ENCODE measurements at places on chromosomes 1 and 21.
A peak's percentile ranks its signal among the peaks of the same experiment; 100 is the strongest.

- no peak for DNase-seq
Observed at GRCh38 chr1:185670187-185670627, 64.0 kb upstream of the HMCN1 start.

DNA sequence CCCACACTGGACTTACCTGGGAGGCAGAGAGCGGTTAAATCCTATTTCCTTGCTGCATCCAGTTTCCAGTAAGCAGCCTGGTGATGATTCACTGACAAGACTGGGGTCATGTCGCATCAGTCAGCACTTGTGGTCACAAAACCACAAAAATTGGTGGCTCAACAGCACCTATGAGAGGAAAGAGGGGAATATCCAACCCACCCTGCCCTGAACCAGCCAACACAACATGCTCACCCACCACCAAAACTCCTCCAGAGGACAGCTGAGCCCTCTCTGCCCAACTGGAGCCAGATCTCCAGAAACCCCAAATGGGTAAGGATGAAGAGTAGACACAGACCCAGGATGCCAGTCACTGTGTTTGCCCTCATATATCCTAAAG, 64.0 kb downstream of the CD46 start:
- DNase-seq = no peak

DNA sequence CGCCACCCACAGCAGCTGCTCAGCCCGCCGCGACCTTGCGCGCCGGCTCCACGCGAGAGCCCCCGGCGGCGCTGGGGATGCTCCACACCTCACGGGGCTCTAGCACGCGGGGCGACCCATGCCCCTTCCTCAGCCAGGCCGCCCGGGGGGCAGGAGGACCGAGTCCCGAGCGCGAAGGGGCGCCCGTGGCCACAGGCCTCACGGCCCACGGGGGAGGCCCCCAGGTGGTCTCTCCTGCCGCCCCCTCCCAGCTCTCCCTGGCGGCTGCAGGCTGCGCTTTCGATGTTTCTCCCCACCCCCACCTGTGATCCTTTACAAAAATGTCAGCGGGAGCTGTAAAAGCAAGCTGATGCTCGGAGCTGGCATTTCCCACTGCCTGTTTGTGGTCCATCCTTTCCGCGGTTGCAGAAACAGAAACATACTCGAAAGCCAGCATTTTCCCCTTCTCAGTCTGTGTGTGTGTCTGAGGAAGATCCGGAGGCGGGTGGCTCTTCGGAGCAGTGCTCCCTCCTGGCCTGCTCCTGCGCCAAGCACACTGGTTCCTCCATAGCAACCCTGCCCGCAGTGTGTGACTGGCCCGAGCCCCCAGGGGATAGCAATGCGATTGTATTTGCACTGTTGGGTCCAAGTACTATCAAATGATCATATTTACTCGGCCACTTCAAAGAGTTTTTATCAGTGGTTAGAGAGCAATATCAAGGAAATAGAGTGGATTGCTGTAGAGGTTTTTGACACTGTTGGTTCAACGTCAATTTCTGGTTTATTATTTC, 2.1 kb downstream of the KIF26B start:
- DNase-seq = peak; percentile 52

GRCh38 chr1:31640179-31640578, 4.5 kb downstream of the PEF1 start:
- DNase-seq = no peak

GRCh38 chr21:26842300-26842699, 2.9 kb downstream of the ADAMTS1 start:
- DNase-seq = no peak

DNA sequence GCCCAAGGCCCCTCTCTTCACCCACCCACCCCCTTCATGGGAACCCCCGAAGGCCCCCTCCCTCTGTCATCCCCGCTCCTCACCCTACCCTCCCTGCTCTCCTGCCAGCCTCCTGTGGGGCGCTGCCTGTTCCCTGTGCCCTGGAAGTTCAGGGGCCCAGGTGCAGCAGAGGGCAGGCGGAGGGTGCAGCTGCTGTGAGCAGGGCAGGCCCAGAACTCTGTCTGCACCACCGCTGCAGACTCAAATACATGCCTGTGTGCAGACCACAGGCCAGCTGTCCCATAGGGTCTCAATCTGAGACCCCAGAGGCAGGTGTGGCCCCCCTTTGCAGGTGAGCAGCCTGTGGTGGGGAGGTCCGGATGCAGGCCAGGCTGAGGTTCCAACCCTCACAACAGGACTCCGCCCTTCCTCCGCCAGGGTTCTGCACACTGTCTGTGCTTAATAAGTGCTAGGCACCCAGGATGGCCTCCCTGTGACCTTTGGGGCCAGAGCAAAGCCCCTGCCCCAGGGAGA, 62.5 kb downstream of the WNT9A start:
- no peak for DNase-seq

DNA sequence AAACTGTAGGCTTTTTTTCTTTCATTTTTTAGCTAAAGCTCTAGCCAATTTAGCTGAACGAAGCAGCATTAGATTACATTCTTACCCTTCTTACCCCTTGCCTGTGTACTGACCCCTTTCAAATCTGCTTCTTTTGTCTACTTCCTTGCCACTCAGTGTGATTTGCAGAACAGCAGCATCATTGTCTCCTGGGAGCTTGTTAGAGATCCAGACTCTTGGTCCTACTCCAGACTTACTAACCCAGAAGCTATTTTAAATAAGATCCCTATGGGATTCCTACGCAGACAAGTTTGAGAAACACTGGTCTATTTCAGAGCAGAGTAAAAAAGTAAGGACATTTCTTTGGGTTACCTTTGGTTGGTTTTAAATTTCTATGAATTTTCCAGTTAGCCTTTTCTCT, 13.8 kb downstream of the LRRC39 start:
- DNase-seq = no peak

GRCh38 chr1:241532162-241532531, at the start of gene KMO:
Gene KMO (plus strand): TSS chr1:241532378. CDS start chr1:241532445, 67 bp downstream.
- no peak for DNase-seq

GRCh38 chr21:33314111-33314510, 10.7 kb upstream of the IFNAR1 start:
- no peak for DNase-seq

- DNase-seq = peak; percentile 51
Observed at GRCh38 chr21:45041351-45041805, 33.0 kb upstream of the ADARB1 start.

DNA sequence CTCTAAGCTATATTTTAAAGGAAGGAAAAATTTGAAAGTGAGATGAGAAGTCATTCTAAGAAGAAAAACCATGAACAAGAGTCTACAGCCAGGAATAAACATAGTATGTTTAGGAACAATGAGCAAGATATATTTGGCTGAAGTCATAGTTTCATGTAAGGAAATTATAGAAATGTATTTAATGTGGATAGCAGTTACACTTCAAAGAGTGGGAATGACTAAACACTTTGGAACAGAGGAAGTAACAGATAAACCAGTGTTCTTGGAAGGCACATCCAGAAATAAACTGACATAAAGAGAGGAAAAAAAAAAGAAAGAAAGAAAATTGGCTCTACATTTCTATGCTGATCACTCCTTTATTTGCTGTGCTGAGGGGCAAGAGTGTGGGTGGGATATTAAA, 18.0 kb downstream of the C8A start:
- DNase-seq = no peak

GRCh38 chr1:98327220-98327861, 334.2 kb upstream of the SNX7 start:
- no peak for DNase-seq

GRCh38 chr1:62625415-62625814, 28.1 kb downstream of the ANGPTL3 start:
- no peak for DNase-seq

- no peak for DNase-seq
Observed at GRCh38 chr21:27246741-27247140, 279.9 kb upstream of the ADAMTS5 start.
